Activated CD4-positive, CD25-positive, alpha-beta regulatory T cell (primary cell): ENCODE measurements at places on chromosomes 5 and 9.

- DNase-seq: no peak
Measured at GRCh38 chr9:75833778-75834177, 56.7 kb upstream of the PCSK5 start.

DNA sequence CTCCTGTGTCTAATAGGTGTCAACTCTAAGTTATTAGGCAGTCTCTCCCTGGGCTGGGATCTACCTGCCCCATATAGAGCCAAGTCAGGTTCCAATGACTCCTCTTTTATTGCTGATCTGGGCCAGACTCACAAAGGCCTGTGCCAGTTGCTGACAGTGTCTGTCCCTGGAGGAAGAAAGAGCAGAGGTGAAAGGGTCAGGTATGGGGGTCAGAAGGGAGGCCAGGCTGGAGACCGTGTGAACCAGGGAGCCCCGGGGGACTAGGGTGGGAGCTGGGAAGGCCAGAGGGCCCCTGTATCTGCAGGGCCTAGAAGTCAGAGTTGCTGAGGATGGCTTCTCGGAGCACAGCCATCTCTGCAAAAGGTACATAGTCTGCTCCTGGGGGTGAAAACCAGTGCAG lies 3.5 kb upstream of the HINT2 start:
- DNase-seq: no peak

- no peak for DNase-seq
Measured at GRCh38 chr9:30239878-30240277, 2144.6 kb upstream of the ACO1 start.

DNA sequence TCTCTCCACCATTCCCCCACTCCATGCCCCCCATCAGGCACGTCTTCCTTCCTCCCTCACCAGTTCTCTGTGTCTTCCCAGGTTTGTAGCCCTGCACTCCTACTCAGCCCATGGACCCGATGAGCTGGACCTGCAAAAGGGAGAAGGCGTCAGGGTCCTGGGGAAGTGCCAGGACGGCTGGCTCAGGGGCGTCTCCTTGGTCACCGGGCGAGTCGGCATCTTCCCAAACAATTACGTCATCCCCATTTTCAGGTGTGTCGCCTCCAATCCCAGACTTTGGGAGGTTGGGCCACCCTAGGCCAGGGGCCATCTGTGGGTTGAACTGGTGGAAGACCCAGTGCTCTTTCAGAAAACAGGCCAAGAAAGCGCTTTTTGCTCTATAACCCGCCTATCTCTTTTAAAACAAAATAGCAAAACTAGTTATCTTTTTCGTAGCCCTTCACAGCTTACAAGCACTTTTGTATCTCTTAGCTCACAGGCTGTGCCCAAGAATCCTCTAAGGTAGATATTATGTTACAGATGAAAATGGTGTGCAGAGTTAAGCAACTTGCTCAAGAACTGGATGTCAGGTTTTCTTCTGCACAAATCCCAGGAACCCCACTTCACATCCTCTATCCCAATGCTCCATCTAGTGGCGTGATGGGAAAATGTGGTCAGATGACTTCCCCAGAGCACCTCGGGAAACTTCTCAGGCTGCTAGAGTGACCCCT lies 56.2 kb downstream of the PLAC8L1 start:
- DNase-seq: no peak

- DNase-seq: peak; percentile 22
Measured at GRCh38 chr9:137757613-137758029, 120.0 kb upstream of the CACNA1B start.

DNA sequence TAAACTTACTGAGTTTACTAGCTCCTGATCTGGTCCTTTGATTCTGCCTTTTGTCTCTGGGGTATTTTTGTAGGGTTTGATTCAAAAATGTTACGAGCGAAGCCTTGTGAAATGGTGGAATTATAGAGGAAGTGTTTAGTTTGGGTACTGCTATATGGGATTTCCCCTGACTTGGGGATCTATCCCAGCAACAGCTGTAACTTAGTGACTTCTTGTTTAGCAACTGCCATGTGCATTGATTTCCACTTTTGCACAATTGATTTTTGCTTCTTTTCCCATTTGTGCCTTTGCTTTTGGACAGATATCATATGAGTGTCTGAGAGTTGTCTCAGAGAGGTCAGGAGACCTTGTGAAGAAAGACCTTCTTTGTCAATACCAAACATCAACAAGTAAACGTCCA lies 248.5 kb upstream of the DAP start:
- DNase-seq: no peak
